ENCODE measurements at places on chromosomes 2 and 18.

DNA sequence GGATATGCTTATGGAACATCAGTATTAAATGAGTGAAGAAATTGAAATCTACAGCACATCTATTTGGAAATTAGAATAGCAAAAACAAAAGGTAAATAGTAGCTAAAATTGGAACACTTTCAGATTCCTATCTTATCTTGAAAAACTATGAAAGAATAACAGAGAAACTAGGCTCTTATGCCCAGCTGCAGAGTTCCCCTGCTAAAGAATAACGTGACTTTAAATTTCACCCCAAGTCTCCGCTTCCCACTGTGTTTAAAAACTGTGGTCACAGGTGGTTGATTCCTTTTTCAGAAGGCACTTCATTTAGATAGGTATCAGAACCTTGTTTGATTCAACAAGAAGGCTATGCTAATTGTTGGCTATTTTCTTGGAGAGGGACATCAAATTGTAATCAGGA is 30.1 kb downstream of the ARHGAP28 start:
- no peak for ATAC-seq

GRCh38 chr18:29605365-29605764 is 1428.4 kb upstream of the CDH2 start:
- ATAC-seq: no peak

DNA sequence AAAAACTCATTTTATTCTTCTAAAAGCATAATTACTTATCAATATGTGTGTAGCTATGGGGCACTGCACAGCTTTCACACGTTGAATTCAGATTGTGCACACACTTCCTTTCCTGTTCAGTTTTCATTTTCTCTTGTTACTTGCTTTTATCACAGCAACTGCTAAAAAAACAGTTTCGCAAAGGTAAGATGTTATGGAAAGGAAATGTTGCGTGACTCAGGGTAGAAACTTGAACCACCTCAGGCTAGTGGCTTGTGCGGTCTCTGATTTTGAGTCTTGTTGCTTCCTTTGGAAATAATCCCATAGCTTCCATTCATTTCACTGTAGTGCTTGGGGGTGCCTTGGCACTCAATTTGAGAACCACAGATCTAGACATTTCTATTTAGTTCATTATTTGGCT is 171.9 kb downstream of the FMNL2 start:
- no peak for ATAC-seq

GRCh38 chr2:100482741-100483140 is 12.5 kb downstream of the NMS start:
- ATAC-seq: no peak

GRCh38 chr18:74702950-74703349 is 105.3 kb downstream of the ZNF407 start:
- no peak for ATAC-seq

- no peak for ATAC-seq
Measured at GRCh38 chr2:1224901-1225300, 188.4 kb upstream of the TPO start.

DNA sequence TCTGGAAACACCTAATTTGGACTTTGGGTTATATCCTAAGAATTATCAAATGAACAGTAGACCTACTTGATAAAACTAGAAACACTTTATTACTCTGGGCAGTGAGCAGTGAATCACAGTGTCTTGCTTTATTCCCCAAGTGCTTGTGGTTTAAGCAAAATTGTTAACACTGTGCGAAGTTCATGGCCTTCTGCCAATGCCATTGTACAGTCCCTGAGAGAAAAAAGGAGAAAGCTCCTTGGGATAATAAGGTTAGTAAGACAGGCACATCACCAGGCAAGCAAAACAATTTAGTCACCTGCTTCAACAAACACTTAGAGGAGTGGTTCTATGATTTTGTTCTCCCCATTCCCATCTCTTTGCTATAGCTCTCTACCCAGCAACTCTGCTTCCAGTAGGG is 39.8 kb downstream of the ADCYAP1 start:
- ATAC-seq: no peak

- ATAC-seq: no peak
Measured at GRCh38 chr2:239261356-239261755, 139.5 kb downstream of the HDAC4 start.

- ATAC-seq: no peak
Measured at GRCh38 chr2:9114458-9114857, 92.2 kb upstream of the ASAP2 start.

DNA sequence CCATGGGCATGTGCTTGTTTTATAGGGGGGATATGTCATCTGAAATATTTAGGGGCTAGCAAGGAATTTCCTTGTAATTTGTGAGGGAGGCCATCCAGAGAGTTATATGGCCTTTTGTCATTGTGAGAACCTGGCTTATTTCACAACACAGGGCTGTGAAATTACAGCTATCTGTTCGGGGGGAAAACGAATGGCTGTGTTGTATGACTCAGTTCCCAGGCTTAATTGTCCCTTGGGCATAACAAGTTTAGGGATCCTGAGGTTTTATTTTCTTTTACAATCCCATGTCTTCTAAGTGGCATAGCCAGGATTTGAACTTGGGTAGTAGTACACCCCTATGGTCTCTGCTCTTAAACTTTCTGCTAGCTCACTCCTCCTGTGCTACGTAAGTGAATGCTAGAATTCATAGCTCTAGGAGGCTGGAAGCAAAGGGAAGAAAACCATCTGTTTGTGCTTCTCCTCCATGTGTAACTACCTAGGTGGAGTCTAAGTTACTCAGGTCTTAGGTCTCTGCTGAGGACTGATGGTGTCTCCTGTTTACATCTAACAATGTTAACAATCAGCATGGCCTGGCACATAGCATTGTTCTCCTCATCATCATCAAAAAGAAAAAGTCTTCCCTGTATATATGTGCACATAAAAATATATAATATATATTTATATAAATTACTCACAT is 53.8 kb downstream of the SKA1 start:
- no peak for ATAC-seq

- ATAC-seq: no peak
Measured at GRCh38 chr2:220994846-220995245, 577.3 kb downstream of the EPHA4 start.

DNA sequence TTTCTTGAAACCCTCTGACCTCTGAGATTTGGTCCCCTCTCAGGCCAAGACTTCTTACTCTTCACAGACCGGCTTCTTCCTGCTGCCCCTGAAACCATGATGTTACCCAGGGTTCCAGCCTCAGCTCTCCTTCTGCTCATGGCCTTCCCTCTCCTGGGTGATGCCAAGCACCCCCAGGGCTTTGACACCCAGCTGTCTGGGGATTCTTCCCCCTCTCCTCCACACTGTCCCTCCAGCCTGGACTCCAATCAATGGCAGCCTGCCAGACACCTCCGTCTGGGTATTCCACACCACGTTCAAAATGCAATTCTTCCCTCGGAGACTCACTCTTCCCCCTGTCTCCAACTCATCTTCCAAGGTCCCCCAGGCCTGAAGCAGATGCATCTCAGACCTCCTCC is 25.0 kb downstream of the SPP2 start:
- ATAC-seq: no peak

DNA sequence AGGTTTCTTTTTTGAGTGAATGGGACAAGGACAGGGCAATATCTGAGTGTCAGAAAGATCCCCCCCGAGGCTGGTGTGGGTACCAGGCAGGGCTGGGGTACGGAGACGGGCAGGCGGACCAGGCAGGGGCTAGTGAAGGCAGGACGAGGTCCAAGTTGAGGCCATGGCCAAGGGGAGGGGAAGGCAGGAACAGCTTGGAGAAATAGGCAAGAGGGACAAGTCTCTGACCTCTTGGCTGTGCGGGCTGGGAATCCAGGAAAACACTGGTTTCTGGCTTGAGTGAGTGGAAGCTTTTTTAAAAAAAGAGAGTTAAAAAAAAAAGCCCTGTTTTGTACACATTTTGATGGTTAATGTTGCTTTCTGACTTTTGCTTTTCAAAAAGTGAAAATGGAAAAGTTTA is 30.3 kb downstream of the ASAP2 start:
- ATAC-seq: no peak

- no peak for ATAC-seq
Measured at GRCh38 chr2:63741884-63742579, 99.7 kb upstream of the UGP2 start.

DNA sequence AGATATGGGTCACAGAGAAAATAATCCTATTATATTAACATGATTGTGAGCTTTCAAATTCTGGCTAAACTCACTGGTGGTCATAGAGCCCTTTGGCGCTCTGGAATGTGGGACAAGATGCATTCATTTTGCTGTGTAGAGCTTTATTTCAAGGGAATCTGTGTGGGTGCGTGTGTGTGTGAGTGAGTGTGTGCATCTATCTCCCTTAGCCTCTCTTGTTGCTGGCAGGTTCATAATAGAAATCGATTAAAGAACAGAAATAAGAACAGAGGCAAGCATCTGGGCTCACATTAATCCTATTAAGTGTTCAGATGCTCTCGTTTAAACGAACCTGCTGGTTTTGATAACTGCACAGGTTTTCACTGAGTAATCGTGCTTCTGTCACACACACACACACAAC is 155.4 kb upstream of the PID1 start:
- ATAC-seq: no peak

DNA sequence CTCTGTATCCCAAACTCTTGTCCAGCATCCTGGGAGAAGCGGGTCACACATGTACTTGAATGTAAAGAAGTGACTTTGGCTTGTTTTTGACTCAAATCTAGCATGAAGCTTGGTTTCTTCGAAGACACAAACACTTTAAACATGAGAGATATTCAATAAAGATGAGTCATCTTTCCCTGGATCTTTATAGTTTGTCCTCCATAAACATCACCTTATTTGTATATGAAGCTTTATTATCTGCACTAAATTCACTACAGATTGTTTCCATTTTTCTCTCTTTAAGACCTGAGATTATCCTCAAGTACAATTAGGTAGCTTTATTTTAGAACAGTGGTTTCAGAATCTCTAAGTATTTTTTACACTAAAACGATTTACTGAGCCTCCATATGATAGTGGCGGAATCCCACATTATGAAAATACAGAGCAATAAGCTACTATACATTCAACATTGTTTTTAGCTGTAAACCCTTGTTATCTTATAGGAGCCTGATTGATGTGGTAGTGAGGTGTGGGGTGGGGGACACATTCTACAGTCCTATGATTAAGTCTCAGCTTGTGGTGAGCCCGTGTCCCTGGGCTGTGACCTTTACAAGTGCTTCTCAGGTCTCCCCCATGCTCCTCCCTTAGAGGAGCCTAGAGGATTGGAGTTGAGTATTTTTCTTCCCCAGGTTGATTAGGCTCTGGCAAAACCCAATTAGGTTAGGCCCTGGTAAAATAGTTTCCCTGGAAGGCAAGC is 79.6 kb upstream of the RAPGEF4 start:
- ATAC-seq: no peak

DNA sequence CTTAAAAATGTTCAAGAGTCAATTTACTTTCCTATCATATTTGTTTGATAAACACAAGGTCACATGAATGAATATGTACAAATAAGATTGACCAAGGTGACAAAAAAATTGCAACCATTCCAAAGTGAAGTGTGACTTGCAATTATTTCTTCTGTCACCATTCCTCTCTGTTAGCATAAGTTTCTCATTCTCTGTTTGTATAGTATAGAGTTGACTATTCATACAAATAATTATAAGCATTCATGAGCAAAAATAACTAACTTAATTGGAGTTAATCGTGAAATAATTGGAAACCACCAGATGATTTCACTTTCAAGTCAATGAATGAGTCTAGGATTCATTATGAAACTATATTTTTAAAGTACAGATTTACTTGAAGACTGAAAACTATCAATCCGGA is 42.1 kb downstream of the PGAP1 start:
- no peak for ATAC-seq

- no peak for ATAC-seq
Measured at GRCh38 chr2:11665510-11666362, 4.3 kb downstream of the NTSR2 start.

- ATAC-seq: no peak
Measured at GRCh38 chr18:63578357-63578958, 8.7 kb upstream of the SERPINB13 start.

DNA sequence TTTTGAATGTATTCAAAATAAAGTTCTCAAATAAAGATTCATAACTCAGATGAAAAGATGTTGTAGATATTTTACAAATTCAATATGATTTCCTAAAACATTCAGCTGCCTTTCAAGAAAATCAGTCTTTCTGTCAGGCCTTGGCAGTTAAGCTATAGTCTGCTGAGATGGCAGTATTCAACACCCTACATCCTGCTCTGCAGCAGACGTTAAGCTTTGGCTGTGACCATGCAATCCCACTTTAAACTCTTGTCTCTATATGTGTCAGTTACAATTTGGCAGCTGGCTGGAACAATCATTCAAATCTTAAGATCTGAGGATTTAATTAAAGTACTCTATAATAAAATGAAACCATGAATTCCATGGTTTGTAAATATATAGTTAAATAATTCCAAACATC is 567.3 kb upstream of the ZNF804A start:
- no peak for ATAC-seq

- ATAC-seq: no peak
Measured at GRCh38 chr2:9690252-9690651, 59.5 kb upstream of the YWHAQ start.

All from activated CD4-positive, CD25-positive, alpha-beta regulatory T cell treated with anti-CD3 and anti-CD28 coated beads, Interleukin-2, amount 50 U/mL, for 24 hours (primary cell).